Islet precursor cell (in vitro differentiated cells): ENCODE measurements at places on chromosomes 7 and 10.

GRCh38 chr10:122294511-122295450 is 23.7 kb downstream of the BTBD16 start:
- peak; percentile 37 for DNase-seq

GRCh38 chr7:27116031-27116961 is 13.8 kb upstream of the HOXA2 start:
- no peak for DNase-seq

DNA sequence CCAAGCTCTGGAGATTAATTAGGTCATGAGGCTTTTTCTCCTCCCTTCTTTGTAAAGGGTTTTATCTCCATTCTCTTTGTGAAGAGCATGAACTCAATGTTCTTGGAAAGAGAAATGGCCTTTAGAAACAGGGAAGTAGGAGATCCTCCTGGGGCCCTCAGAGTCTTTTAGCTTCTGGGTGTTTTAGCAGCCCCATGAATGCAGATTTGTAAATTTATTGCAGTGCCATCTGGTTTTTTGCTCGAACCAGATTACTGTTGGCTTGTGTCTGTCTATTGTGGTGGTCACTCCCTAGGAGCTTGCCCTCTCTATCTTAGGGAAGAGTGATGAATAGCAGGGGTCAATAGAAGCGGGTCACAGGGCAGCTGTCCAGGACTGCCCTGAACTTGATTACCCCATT is 110.6 kb downstream of the BTRC start:
- no peak for DNase-seq

GRCh38 chr7:410395-410910 is 109.2 kb downstream of the PDGFA start:
- DNase-seq = no peak

GRCh38 chr7:21944616-21945453 is 864 bp downstream of the CDCA7L start:
- peak; percentile 65 for DNase-seq

GRCh38 chr7:138359870-138360559 is 100.0 kb upstream of the TRIM24 start:
- DNase-seq = no peak

DNA sequence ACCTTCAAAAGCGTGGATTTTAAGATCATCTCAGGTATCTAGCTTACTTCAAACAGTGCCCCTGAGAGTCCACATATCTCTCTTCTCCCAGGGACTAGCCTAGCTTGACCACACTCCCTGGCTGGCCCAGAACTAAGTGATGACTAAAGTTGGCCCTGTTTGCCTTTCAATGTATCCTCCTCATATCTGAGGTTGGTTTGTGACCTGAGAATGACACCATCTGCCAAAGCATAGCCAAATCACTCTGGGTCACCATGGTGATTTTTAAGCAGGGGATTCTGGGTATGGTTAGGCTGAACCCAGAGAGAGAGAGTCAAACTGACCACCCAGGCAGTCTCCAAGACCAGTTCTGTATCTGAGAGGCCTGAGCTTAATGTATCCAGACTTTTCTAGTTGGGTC is 16.2 kb downstream of the CNNM1 start:
- DNase-seq = no peak

- DNase-seq = no peak
Observed at GRCh38 chr10:45555795-45556194, 116.8 kb downstream of the ZFAND4 start.

- no peak for DNase-seq
Observed at GRCh38 chr7:92116949-92117348, 17.3 kb downstream of the CYP51A1 start.

DNA sequence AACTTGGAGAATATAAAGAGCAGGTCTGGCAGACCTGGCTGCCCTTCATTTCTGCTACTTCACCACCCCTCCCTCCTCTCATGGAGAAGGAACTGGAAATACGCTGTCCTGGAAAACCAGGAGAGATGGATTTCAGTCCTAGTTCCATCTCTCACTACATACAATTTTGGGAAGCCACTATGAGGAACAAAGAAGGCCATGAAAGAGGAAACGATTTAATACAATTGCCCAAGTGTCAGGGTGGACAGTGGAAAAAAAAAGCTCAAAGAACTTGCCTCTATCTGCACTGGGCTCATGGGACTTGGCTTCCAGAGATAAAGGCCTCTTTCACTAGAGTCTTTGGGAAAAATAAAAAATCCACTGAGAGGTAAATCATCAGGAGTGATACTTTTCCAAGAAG is 561.7 kb downstream of the KCNMA1 start:
- DNase-seq = peak; percentile 14

DNA sequence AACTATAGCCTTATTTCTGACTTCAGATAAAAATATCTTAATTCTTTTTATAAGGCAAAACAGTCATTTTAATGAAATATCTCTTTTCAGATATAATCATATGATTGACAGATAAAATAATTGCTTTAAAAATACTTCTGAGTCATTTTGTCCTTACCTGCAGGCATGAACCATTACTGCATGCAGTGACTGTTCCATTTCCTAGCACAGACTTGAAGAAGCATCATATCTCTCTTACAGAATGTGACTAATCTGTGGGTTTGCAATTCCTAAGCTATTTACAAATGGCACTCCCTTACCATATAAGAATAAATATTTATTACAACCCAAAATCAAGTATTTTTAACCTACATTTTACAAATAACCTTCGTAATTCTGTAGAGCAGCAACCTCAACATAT is 120.7 kb downstream of the SRPK2 start:
- no peak for DNase-seq

- no peak for DNase-seq
Observed at GRCh38 chr7:6618621-6619020, 3.2 kb downstream of the ZNF853 start.

- no peak for DNase-seq
Observed at GRCh38 chr10:118986815-118987790, 42.4 kb upstream of the NANOS1 start.
